ENCODE measurements at places on chromosomes 13 and 19.

GRCh38 chr19:5103061-5103701 is 134.3 kb downstream of the KDM4B start:
- DNase-seq = no peak

DNA sequence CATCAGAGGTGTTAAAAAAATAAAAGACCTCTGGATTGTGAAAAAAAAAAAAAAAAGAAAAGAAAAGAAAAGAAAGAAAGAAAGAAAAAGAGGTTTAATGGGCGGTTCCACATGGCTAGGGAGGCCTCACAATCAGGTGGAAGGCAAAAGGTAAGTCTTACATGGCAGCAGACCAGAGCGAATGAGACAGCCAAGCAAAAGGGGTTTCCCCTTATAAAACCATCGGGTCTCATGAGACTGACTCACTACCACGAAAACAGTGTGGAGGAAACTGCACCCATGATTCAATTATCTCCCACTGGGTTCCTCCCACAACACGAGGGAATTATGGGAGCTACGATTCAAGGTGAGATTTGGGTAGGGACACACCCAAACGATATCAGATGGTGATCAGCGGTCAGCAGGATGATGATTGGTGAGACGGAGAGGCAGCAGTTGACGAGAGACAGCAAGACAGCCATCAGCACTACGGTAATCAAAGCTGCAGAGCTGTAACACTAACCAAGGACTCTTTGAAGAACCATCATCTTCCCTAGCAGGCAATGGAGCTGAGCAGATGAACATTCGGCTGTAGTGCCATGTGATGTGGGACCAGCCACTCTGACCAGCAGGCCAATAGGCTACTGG is 3.9 kb upstream of the CD209 start:
- no peak for DNase-seq

- DNase-seq = no peak
Measured at GRCh38 chr19:35407619-35408018, 36.8 kb downstream of the GPR42 start.

DNA sequence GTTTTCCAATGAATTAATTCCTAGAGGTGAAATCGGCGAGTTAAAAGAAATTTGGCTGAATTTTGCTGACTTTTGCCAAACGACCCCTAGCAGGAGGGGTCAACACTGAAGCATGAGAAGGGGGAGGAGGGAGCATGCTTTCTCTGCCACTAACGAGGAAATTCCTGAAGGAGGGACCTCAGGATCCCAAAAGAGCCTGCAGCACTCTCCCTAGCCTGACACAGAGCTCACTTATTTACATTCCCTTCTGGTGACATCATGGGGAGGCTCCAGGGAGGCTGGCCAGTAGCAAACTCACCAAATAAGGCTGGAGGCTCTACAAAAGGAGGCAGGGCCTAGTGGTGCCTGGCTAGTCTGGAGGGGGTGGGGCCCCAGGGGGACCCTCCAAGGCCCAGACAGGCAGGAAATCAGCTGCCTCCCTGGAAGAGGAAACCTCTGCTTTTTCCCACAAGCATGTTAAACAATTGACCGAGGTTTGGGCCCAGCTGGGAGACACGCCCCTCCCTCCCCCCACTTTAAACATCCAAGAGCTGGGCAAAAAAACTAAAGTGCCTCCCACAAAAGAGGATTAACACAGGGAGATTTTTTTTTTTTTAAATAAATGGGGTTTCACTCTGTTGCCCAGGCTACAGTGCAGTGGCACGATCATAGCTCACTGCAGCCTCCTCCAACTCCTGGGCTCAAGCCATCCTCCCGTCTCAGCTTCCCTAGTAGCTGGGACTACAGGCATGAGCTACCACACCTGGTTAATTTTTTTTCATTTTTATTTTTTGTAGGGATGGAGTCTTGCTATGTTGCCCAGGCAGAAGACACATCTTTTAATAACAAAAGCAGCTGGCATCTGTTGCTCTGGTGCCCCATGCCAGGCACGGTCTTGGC is 2.1 kb downstream of the DAPK3 start:
- DNase-seq = no peak

All from effector memory CD8-positive, alpha-beta T cell (primary cell).